ENCODE measurements at places on chromosomes 7 and 10.

- DNase-seq = no peak
Observed at GRCh38 chr10:30185341-30185740, 126.0 kb upstream of the JCAD start.

DNA sequence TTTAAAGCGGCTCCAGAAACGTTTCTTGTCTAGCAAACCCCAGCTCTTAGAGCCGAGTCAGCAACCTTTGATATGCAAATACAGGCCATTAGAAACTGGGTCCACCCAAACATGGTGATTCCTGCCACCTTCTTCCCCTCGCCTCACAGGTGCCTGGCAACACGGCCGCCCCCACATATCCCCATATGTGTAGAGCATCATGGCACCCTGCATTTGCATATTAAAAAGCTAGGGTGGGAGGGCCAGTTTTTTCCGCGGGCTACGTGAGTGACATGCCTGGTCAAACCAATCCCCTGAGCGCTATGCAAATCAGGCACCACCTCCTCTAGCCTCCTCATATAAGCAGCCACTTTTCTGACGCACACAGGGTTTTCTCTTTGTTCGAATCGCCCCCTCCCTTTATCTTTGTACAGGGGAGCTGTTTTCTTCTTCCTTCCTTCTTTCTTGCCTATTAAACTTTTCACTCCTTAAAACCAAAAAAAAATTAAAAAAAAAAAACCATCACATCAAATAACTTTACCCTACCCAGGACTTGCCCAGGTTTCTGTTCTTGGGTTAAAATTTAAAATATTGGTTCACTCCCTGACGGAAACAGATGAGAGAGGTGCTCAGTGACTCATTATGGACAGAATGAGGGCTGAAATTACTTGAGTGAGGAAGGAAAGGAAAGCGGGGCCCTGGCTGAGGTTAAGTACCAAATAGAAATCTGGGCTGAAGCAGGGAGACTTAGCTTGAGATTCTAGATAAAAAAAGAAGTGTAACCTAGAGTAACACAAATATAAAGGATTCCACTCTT, 59.8 kb downstream of the COA1 start:
- no peak for DNase-seq

- no peak for DNase-seq
Observed at GRCh38 chr7:107999779-108000560, 3.0 kb downstream of the LAMB1 start.

- DNase-seq = no peak
Observed at GRCh38 chr10:29791773-29792172, 157.0 kb upstream of the SVIL start.

- no peak for DNase-seq
Observed at GRCh38 chr7:23520582-23520981, 11.2 kb downstream of the TRA2A start.

DNA sequence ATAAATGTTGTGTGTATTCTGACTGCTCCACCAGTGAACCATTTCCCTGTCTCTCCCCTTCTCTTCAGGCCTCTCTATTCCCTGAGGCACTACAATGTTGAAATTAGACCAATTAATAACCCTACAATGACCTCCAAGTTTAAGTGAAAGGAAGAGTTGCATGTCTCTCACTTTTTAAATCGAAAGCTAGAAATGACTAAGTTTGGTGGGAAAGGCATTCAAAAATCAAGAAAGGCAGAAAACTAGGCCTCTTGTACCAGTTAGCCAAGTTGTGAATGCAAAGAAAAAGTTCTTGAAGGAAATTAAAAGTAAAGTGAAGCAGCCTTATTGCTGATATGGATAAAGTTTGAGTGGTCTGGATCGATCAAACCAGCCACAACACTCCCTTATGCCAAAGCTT, 198.3 kb upstream of the YAE1 start:
- DNase-seq = no peak

DNA sequence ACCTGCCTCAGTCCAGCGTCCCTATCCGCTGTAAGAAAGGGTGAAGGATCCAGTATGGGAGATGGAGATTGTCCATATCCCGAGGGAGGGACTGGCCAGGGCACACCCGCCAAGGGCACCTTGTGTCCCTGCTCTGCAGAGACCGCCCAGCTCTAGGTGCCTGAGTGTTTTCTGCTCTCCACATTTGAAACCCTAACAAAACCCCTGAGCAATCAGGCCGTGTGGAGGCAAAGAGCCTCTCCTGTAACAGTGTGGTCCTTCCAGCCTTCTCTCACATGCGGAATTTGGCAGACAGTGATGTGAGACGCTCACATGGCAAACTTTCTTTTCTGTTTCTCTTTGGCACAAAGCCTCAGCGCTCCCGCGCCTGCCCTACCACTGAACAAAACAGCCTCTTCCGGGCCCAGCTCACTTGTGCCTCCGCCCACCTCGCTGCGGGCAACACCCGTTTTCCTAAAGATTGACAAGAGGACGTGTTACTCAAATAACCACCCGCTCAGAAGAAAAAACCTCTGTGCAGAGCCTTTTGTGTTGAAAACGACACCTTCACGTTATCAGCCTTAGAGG, 514.8 kb downstream of the DNAJB6 start:
- DNase-seq = no peak

DNA sequence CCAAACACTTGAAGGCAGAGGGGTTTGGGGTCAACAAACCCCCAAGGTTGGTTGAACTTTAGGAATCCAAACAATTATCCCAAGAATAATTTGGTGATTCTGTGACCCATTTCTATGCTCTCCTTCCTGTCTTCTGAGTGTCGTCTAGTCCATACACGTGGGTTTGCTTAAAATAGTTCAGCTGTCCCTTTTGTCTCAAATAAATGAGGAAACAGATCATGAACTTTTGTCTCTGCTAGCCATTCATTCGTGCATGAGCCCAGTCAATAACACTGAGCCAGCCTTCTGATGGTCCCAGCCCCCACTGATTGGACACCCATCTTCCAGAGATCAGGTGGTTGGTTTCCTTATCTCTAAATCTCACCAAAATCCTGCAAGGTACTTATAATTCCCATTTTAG, 255.4 kb downstream of the PRPF18 start:
- no peak for DNase-seq

GRCh38 chr10:99711129-99711719, 20.7 kb downstream of the COX15 start:
- DNase-seq = peak; percentile 17

DNA sequence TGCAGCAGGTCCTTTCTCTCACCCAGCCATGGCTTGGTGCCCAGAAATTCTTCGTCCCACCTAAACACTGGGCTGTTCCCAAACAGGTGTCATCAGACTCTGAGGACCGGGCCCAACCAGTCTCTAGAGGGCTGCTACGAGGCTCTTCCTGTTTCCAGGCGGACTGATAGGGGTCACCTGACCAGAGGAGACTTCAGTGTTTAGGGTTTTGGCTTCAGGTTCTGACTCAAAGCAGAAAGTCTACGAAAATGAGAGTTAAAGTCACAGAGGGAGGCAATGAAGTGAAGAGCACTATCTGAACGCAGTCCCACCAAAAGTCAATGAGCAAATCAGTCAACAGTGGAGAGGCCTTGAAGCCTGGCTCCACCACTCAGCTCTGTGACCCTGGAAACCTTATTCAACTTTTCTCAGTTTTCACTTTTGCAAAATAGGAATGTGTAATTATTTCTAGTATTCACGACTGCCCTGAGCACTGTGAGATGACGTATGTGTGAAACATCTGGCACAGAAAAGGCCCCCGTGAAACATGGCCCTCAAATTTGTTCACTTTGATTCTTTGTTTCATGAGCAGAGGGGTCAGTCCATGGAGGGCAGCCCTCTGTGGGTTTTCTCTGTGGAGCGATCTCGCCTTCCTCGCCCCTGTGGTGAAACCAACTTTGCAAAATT, 189.9 kb upstream of the PDE1C start:
- DNase-seq = no peak

GRCh38 chr7:36668080-36668479, 56.2 kb downstream of the AOAH start:
- DNase-seq = no peak

GRCh38 chr7:86925221-86925620, 134.2 kb downstream of the ELAPOR2 start:
- DNase-seq = no peak

DNA sequence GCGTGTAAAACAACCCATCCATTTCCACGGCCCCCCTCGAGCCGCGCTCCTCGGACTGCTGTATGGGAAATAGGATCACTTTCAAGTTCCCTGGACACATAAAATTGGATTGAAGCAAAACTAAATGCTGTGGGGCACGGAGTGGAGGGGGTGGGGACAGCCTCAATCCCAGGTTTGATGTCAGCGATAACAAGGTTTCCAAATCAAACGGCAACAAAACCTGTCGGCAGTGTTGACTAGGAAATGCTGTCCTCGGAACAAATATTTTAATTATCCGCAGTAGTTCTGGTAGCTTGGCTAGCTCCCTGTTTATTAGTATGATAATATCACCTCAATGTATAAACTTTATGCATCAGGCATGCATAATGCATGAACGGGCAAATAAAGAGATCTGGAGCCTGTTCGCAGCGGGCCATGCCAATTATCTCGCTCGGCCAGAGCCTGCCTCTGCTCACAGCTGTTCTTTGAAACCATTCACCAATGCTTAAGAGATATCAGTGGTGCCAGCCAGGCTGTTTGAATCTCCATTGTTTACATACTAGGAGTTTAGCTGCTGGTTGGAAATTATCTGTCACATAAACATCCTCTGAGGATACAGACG, 161.1 kb downstream of the PAXIP1 start:
- DNase-seq = no peak

DNA sequence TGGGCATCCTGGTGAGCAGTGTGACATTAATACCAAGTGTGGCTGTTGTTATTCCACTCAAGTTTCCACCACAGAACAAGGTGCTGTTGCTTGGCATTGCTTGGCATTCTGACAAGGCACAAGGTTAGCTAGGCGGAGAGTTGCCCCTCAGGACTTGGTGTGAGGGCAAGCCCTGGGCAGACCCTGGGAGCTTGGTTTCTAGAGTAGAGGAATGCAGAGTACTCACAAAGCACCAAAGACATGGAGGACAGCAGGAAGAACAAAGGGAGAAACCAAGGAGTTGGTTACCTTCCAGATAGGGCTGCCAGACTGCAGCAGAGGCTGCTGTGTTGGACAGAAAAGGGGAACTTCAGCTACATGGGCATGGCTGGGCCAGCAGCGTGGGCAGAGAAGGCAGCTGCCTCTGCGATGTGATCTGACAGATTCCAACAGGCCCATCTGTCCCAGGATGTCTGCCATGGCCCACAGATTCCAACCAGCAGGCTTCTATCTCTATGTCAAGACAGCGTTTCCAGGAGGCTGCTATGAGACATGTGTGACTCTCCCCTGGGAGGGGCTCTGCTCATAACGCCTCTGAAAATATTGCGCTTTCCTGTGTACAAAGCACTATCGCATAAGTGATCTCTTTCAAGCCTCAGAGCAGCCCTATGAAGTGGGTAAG, 1.8 kb downstream of the GOLGA7B start:
- no peak for DNase-seq

GRCh38 chr7:7820409-7820808, 102.0 kb upstream of the RPA3 start:
- DNase-seq = no peak

- no peak for DNase-seq
Observed at GRCh38 chr10:114489521-114490310, 85.4 kb upstream of the AFAP1L2 start.

GRCh38 chr10:14325325-14325955, 5.3 kb downstream of the FRMD4A start:
- DNase-seq = no peak

- peak; percentile 31 for DNase-seq
Observed at GRCh38 chr10:59668096-59668495, 41.6 kb downstream of the SLC16A9 start.

GRCh38 chr7:133081119-133081598, 731 bp downstream of the CHCHD3 start:
- DNase-seq = no peak

DNA sequence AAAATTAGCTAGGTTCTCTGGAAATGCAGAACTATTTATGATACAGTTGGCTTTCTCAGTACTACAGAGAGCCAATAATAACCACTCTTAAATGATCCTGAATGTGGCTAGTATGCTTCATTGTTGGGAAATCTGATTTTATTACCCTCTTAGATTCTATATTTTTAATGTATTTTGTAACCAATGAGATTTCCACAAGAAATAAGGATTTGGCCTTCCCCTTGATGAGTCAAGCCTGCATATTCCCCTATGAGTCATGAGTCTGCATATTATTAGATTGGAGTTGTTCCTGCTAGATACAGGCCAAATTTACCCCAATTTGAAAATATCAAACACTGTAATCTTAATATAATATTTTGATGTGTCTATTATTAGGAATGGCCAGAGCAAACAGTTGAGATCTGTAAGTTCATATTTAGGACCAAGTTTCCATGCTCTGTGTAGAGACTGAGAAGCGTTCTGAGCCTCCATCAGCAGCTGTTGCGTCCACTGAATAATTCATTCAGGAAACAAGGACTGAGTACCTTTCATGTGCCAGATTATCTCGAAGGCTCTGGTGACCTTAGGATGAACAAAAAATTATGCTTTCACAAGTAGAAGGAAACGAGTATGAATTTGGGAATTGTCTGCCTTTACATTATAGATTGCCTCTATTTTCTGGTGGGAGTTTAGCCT, 793.4 kb downstream of the NRG3 start:
- peak; percentile 73 for DNase-seq

DNA sequence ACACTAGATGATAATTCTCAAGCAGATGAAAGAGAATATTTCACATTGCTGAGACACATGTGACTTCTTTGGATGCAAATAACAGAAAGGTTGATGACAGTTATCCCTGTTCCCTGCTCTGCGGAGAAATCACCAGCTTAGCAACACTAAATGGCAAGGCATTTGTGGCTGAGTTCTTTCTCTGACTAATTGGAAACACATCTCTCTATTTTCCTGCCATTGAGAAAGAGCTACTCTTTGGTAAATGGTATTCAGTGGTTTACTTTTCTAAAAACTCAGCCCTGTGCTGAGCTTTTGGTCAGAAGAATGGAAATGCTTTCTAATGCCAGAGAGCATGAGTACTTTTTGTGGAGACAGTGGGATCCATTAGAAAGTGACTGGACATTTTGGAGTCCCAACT, 771.4 kb downstream of the LRMDA start:
- DNase-seq = peak; percentile 81

DNA sequence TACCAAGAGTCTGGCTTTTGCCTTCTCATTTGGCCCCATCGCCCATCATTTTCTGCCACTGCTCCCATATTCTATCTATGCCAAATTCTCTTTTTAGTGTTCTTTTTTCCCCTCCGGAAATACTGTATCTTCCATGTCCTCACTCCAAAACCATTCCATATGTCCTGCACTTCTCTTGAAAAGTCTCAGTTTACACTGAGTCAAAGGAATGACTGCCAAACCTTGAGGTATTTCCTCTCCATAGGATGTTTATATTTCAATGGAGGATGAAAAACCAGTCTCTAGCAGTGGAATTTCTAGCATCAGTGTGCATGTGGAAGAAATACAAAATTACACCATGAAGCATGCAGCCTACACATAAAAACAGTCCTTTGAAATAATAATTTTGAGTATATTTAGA, 121.4 kb upstream of the PHYHIPL start:
- DNase-seq = peak; percentile 82

- no peak for DNase-seq
Observed at GRCh38 chr10:124409696-124410095, 9.0 kb downstream of the OAT start.

GRCh38 chr7:130263130-130263529, 3.5 kb upstream of the CPA2 start:
- DNase-seq = no peak

Measured in fibroblast of skin of left biceps (primary cell).